ENCODE measurements at places on chromosomes 2 and 18. TPM values are rescaled to one million over a fixed set of nuclear protein-coding genes. Genes with fewer than 3 reads are reported as not detected.

The ALPG gene
- not detected for total RNA-seq

The OR6B2 gene
- total RNA-seq = not detected

DNA sequence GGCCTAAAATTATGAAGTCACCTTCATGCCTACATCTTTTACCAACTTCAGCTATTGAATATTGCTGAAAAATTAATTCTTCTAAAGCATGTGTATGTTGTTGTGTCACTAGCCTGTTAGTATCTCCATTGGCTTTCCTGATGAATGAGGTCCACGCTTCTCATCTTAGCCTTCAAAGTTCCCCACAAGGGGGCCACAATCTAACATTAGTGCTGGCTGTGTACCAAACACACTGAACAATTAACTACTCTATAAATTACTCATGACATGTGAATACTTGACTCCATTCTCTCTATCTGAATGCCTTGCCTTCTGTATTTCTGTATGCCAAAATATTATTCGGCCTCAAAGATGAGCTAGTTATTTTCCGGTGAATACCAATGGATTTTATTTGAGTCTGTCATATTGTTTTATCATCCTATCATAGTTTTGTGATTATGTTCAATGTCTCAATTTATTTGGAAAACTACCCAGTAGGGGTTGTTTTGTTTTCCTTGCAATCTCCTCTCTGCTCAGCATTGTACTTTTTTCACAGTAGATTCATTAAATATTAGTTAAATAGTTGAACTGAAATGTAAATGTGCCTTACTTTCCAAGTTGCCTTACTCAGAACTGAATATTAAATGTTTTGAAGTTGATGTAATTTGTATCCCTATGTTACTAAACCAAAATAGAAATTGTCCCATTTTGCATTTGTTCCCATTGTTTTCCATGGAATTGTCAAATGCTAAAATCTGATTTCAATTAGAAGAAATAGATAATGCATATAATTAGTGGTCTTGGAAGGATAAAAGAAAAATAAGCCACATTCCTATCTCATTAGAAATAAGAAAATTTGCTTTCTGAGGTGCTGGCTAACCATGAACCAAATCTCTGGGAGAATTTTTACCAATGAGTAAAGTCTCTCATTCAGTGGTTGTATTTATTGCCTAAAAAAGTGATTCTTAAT is 208.4 kb upstream of the COL3A1 start:
- no peaks in the 10 kb centered on the region for H3K27me3 ChIP-seq
- H3K27ac ChIP-seq = no peak overlapping the region

- no peak overlapping the region for H3K4me3 ChIP-seq
- no peak for DNase-seq
- no peaks in the 10 kb centered on the region for H3K4me1 ChIP-seq
- no peaks in the 10 kb centered on the region for H3K27me3 ChIP-seq
Measured at GRCh38 chr2:196404276-196404675, 232.9 kb upstream of the STK17B start.

The TTR gene
- total RNA-seq = not detected

DNA sequence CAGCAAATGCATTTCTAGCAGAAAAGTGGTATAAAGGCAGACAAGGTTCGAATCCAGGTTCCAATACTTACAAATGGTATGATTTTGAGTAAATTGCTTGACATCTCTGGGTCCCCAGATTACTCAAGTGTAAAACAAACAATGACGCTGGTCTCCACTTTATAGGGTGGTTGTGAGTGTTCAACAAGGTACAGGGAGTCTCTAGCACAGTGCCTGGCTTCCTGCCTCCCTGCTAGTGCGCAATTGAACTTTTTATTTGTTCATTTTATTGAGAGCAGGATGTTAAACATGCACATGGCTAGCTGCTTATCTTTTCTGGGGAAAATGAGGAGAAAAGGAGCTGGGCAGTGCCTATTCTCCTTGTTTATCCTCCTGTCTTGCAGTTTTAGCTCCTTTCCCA is 74.9 kb upstream of the MYL1 start:
- H3K27me3 ChIP-seq = no peaks in the 10 kb centered on the region
- H3K4me1 ChIP-seq = no peaks in the 10 kb centered on the region
- no peak overlapping the region for H3K27ac ChIP-seq
- no peak for DNase-seq
- no peaks in the 10 kb centered on the region for H3K36me3 ChIP-seq

GRCh38 chr2:62787386-62787785 is 81.9 kb downstream of the EHBP1 start:
- DNase-seq = no peak
- peaks cover 12% of the 10 kb centered on the region for H3K4me1 ChIP-seq
- H3K27me3 ChIP-seq = no peaks in the 10 kb centered on the region

The NPHP1 gene
- 8.5 TPM for total RNA-seq

The EMX1 gene
- total RNA-seq = not detected

DNA sequence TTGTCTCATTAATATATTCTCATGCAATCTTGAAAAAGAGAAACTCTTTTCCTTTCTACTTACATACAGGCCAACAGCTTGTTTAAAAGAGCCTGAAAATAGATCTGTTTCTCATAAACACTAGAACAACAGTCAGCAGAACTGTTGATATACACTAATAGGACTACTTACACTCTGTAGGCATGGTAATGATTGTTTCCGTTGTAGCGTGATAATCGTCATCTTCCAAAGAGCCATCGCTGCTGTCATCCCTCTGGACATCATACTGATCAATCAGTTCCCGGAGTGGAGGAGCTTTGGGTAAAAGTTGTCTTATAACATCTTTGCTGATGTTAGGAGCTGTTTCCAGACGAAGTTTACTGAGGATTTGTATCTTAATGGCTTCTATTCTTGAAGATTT is 476 bp downstream of the MSTN start:
- no peak for DNase-seq
- no peak overlapping the region for H3K27ac ChIP-seq
